ENCODE measurements at places on chromosomes 3 and 15.
A peak's percentile ranks its signal among the peaks of the same experiment; 100 is the strongest.

- DNase-seq, result peak; percentile 92
Observed at GRCh38 chr15:99343881-99344551, 92.7 kb downstream of the LRRC28 start.

- DNase-seq, result no peak
Observed at GRCh38 chr3:58034738-58035523, 26.7 kb downstream of the FLNB start.

GRCh38 chr3:37545479-37545878 lies 316.2 kb upstream of the CTDSPL start:
- no peak for DNase-seq

DNA sequence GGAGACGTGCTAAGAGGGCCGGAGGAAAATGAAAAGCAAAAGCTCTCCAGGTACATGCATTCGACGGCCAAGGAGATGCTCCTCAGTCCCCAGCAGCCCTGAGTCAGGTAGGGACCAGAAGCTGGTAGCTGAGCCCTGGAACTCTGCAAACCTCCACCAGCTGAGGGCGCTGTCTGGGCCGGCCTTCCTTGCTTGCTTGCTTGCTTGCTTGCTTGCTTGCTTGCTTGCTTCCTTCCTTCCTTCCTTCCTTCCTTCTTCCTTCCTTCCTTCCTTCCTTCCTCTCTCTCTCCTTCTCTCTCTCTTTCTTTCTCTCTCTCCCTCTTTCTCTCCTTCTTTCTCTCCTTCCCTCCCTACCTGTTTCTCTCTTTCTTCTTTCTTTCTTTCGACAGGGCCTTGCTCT lies 94.6 kb upstream of the RASGRF1 start:
- peak; percentile 7 for DNase-seq

DNA sequence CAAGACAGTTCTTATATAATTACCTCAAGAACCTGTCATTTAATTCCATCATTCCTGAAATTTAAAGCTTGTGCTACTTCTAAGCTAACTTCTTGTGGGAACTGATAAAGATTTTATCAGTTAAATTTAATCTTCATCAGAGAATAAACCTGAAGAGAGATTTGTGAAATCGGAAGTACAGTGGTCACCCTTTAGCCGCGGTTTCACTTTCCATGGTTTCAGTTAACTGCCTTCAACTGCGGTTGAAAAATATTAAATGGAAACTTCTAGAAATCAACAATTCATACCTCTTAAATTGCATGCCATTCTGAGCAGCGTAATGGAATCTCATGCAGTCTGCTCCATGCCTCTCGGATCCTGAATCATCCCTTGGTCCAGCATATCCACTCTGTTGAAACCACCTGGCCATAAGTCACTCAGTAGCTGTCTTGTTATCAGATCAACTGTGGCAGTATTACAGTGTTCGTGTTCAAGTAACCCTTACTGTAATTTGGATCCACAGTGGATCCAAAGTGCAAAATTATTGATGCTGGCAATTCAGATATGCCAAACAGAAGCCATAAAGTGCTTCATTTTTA lies 626.1 kb downstream of the CADM2 start:
- DNase-seq, result no peak

GRCh38 chr15:62462721-62463120 lies 297.6 kb upstream of the C2CD4B start:
- DNase-seq, result no peak

DNA sequence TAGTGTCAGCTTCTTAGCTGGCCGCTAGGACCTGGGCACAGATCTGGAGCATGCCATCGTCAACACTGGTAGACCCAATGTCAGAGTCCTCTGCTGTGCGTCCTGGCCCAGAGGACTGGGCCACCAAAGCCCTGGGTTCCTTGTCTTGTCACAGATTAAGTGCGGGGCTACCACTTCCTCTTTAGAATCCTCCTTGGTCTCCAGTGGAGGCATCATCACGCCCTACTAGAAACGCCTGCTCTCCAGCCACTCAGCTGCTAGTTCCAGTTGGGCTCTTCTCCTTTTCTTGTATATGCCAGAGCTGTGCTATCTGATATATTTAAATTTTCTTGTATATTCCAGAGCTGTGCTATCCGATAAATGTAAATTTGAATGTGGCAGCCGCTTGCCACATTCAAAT lies 11.2 kb downstream of the PPCDC start:
- no peak for DNase-seq

GRCh38 chr3:129473067-129473768 lies 33.2 kb downstream of the IFT122 start:
- no peak for DNase-seq

DNA sequence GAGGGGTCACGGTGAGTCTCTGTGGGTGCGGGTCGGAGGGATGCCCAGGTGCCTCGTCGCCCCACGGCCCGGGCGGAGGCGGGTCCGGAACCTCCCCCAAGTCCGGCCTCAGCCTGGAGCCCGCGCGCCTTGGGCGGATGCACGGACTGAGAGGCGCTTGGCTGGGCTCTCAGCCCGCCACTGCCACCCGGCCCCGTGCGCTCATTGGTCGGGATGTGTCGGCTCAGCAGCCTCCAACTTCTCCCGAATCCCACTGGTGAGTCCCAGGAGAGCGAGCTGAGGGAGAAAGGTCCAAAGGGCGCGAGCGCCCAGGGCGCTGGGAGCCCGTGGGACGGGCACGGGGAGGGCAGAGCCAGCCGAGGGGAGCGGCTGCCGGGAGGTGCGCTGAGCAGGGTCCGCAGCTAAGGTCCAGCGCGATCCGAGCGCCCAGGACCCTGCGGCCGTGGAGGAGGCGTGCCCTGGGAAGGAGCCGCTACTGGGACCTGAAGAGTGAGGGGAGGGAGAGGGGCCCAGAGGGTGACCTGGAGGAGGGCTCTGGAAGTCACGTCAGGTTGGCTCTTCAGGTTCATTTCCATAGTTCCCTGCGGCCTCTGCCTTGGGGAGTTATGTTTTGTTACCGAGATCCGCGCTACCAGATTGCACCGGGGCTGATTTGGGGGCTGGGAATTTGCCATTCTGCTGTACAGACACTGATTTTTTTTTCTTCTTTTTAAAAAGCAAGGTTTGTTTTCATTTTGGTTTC lies at the start of gene MME:
Gene MME, plus strand, starts transcription at position 574 of the 742 bp plus-strand sequence. CDS start 3,849 bp downstream, outside the sequence.
- DNase-seq, result peak; percentile 47

DNA sequence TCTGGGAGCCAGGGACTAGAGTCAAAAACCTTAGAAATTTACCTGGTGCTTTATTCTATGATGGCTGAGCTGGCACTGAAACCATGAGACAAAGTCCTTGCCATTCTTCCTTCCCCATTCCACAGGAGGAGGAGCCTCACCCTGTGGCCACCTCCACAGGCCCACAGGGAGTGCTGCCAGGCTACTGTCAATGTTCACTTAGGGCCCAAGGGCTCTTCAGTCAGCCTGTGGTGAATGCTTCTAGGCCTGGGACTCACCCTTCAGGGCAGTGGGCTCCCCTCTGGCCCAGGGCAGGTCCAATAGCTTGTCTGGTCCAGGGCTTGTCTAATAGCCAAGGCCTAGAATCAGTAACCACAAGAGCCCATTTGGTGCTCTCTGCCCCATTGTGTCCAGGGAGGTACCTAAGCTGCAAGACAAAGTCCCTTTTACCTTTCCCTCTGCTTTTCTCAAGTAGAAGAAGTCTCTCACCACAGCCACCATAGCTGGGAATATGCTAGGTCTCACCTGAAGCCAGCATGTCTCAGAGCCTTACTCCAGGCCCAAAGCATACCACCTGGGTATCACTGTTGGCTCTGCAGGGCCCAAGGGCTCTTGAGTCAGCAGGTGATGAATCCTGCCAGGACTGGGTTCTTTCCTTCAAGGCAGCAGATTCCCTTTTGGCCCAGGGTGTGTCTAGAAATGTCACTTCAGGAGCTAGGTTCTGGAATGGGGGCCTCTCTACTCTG lies 61.8 kb upstream of the CHRNB4 start:
- DNase-seq, result no peak

GRCh38 chr3:114893361-114893760 lies 253.7 kb downstream of the ZBTB20 start:
- DNase-seq, result no peak

- DNase-seq, result no peak
Observed at GRCh38 chr15:75751891-75752290, 39.2 kb upstream of the CSPG4 start.

- peak; percentile 95 for DNase-seq
Observed at GRCh38 chr3:52490939-52491526, 4.1 kb upstream of the STAB1 start.

DNA sequence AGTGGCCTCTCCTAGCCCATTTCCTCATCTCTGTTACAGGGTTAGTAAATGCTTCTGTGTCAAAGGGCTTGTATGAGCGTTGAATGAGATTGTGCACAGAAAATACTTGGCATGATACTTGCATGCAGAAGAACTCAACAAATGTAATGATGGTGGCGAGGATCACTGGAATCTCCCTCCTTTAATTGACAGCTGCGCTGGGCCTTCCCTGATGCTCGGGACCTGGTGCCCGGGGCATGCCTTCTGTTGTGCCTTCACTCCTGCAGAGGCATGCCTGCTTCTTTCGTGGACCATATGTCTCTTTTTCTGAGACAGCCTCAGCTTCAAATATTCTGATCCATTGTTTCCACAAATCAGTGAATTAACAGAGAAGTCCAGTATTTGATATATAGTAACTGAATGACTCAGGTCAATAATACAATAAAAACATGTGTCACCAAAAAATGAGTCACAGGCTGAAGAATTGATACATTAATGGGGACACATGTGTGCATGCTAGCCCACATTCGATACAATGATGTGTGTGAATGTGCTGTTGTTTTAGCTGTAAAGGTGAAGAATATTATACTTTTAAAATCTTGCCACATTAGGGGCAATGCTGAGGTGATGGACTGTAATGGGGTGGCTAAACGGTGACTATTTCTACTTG lies 243.3 kb upstream of the TBL1XR1 start:
- DNase-seq, result peak; percentile 53

GRCh38 chr3:33578325-33579177 lies 138.3 kb upstream of the UBP1 start:
- peak; percentile 67 for DNase-seq

- no peak for DNase-seq
Observed at GRCh38 chr3:128149650-128150049, 3.6 kb upstream of the EEFSEC start.

- DNase-seq, result no peak
Observed at GRCh38 chr3:195249858-195250464, 21.0 kb downstream of the XXYLT1 start.

DNA sequence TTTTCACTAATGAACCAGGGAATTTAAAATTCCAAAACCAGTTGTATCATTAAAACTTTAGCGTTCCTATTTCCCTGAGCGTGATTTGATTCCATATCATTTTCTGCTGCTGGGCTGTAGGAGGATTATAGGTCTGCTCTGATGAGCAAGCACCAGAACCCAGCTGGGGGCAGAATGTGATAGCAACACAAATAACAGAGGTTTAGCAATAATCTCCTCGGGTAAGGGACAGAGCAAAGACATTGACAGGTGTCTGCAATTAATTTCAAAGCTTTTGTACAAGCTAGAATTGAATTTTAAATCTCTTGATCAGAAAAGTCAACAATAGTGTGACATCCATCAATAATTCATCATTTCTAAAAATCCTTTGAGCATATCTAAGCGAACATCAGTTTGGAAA lies 163.4 kb upstream of the RAP2B start:
- no peak for DNase-seq
